ENCODE measurements at places on chromosomes 7 and 10. TPM values are rescaled to one million over a fixed set of nuclear protein-coding genes. Genes with fewer than 3 reads are reported as not detected.

Gene SMO
- 0.14 TPM for total RNA-seq

Gene DRGX
- not detected for total RNA-seq

Gene CASD1
- 12.5 TPM for total RNA-seq

Gene SEMA3A
- 0.59 TPM for total RNA-seq

Gene LIPJ
- total RNA-seq, result 0.18 TPM

Gene MACROH2A2
- total RNA-seq, result 2.9 TPM

Gene AUTS2
- 3.3 TPM for total RNA-seq

Gene NKX1-2
- total RNA-seq, result not detected

Gene DGKB
- total RNA-seq, result not detected
